ENCODE measurements at places on chromosomes 16 and 17.

GRCh38 chr17:57447357-57447989 is 191.2 kb downstream of the MSI2 start:
- DNase-seq: no peak

GRCh38 chr17:30586818-30587595 is 109.8 kb downstream of the GOSR1 start:
- DNase-seq: no peak

- DNase-seq: no peak
Observed at GRCh38 chr16:77827032-77827431, 38.7 kb downstream of the VAT1L start.

- no peak for DNase-seq
Observed at GRCh38 chr17:10931133-10931532, 93.2 kb upstream of the PIRT start.

- no peak for DNase-seq
Observed at GRCh38 chr17:27430882-27431491, 25.3 kb upstream of the KSR1 start.

DNA sequence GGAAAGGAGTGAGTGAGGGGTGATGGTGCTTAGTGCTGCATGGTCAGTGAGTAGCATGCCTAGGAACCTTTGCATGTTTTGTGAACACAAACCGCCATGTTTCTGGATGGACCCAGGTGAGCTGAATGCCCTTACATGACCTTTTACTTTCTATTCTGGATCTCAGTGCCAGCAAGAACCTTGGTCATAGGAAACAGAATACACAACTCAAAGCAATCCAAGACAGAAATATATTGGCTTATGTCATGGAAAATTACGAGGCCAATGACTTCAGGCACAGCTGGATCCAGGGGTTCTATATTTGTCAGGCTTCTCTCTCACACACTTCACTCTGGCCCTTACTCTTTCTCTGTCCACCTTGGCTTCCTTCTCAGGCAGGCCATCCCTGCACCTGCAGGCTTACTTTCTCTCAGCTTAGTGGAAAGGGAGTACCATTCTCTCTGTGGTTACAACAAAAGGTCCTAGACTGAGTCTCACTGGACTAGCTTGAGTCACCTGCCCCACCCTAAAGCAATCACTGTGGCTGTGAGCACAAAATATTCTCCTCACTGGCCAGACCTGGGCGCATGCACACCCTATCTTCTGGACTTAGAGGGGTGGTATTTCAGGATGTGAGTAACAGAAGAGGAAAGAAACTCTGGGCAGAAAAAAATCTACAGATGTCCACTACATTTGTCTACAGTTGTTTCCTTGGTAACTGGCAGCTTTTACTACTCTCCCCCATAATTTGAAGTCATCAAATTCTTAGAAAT is 20.4 kb upstream of the CPNE2 start:
- DNase-seq: no peak

DNA sequence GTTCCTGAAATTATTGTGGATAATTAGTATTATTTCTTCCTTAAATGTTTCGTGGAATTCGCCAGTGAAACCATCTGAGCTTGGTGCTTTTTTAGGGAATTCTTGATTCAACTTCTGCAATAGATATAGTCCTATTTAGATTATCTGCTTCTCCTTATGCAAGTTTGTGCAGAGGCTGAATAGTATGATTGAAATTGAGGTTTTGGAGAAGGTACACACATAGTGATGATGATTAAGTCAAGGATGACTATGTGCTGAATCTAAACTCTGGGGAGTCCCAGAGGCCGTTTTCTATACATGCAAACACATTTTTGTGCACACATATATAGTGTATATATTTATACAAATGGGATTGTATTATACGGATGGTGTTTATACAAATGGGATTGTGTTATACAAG is 5.2 kb upstream of the MYH4 start:
- DNase-seq: no peak

DNA sequence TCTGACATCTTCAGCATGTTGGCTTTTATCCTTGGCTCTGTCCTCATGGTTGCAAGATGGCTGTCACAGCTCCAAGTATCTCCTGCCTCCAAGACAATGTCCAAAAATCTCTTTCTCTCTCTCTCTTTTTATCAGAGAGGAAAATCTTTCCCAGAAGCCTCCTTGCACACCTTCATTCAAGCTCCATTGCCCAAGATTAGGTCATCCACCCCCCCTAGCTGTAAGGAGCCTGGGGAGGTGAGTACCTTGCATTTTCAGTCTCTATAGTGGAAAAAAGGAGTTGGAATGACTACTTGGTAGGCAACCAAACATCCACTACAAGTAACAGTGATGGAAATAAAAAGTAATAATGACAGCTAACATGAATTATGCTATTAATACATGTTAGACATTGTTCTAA is 22.0 kb upstream of the NSMCE1 start:
- DNase-seq: no peak

DNA sequence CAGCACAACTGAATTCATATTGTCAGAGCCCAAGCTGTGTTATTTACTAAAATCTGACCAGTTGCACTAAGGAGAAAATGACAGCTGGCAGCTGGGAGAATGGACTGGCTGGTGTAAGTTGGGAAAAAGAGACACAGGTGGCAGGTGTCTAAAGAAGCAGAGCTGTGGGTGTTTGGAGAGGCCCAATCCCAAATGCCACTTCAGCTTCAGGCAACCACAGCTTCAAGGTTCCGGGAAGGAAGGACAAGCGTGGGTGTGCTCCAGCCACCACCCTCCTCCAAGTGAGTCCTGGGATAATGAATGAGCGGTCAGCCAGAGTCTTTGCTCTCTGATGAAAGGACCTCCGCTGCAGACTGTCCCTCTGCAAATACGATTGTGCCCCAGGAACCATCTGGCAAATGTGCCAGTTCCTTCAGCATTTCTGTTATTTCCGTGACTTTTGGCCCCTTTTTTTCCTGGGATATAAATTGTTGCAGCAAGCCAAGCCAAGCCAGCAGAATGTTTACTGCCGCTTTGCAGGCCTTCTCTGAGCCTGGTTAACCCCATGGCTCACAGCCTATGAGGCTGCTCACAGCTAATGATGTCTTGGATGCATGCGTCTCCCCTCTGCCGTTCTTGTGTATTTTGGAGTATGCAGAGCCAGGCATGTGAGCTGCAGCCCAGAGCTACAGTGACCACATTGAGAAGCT is 9.5 kb upstream of the RHBDL3 start:
- DNase-seq: no peak

GRCh38 chr16:22816475-22816874 is 2.5 kb downstream of the HS3ST2 start:
- no peak for DNase-seq

DNA sequence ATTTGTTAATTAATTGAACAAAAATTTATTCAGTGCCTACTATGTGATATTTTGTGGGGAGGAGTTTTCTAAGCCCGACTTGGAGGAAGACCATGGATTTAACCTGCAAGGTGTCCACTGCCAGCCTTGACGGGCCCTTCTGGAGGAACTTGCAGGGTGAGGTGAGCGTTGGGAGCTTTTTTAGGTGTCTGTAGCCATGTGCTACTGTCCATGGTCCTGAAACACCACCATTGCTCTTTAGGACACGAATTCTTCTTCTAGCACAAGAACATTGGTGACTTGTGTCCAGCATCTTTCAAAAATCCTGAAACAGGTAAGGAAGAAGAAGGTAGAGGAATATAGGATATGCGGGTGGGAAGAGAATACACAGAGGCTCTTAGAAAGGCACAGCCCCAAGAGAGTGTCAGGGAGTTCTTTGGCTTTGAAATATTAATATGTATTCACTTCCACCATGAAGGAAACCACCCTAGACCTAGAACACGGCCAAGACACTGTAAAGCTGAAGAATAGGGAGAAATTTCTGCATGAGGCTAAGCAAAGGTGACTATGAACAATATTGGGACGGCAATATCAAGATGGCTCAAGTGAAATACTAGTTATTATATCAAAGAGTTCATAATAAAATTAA is 27.9 kb upstream of the OR4D1 start:
- no peak for DNase-seq

DNA sequence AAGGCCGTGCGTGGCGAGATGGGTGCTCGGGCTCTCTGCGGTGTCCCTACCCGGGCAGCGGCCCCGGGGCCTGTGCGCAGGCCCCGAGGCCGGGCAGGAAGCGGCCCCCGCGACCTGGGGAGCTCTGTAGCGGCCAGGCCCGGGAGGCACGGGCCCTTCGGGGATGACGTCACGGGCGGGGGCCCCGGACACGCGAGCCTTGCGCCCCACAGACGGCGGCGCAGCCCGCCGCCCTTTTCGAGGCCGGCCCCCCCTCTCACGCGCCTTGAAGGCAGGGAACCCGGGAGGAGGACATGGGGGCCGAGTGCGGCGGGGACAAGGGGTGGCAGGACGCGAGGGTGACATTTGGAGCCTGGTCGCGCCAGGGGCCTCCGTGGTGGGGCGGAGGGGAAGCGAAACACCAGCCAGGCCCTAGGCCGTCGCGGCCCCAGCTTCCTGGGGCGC is 1.1 kb downstream of the RAI1 start:
- DNase-seq: peak; percentile 53

DNA sequence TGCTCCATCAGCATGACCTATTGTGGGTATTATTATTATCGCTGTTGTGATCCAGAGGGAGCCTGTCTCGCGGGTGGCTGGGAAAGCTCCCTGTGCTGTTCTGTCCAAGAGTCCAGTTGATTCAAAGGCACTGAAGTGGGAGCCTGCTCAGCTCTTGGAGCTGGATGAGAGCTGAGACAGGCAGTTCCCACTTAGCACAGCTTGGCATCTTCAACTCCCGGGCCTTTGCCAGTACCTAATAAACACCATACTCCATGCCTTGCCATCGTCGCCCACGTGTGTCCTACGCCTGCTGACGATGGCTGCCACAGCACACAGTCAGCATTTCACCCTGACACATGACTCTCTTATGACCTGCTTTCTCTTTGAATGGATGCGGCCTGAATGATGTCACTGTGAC is 32.6 kb downstream of the RTN4RL1 start:
- no peak for DNase-seq

DNA sequence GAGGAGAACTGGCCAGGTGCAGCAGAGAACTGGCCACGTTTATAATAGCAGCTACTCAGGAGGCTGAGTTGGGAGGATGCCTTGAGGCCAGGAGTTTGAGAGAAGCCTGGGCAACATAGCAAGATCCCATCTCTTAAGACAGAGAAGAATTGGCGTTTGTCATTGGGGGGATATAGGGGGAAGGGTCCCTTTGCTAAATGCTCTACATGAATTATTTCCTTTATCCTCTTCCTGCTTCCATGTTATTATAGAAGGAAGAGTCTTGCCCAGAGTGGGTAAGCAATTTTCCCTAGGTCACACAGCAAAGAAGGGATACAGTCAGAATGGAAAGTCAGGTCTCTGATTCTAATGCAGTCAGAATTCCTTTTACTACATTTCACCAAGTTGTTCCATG is 68.0 kb downstream of the MYH11 start:
- DNase-seq: no peak

GRCh38 chr16:51166541-51166940 is 15.5 kb upstream of the SALL1 start:
- no peak for DNase-seq

GRCh38 chr16:69494991-69495392 is 70.6 kb downstream of the CYB5B start:
- DNase-seq: peak; percentile 8

DNA sequence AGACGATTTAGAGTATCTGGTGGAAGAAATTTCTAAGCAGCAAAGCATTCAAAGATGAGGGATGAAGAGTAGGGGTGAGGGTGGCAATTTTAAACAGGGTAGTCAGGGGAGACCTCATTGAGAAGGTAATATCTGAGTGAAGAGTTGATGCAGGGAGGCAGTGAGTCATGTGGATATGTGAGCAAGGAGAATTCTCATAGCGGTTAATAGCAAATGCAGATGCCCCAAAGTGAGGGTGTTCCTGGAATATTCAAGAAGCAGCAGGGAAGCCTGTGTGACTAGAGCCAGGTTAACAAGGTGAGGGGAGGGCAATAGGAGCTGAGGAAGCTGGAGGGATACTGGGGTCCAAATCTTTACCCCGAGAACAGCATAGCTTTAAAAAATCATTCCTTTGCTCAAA is 114.3 kb downstream of the SPACA3 start:
- no peak for DNase-seq

DNA sequence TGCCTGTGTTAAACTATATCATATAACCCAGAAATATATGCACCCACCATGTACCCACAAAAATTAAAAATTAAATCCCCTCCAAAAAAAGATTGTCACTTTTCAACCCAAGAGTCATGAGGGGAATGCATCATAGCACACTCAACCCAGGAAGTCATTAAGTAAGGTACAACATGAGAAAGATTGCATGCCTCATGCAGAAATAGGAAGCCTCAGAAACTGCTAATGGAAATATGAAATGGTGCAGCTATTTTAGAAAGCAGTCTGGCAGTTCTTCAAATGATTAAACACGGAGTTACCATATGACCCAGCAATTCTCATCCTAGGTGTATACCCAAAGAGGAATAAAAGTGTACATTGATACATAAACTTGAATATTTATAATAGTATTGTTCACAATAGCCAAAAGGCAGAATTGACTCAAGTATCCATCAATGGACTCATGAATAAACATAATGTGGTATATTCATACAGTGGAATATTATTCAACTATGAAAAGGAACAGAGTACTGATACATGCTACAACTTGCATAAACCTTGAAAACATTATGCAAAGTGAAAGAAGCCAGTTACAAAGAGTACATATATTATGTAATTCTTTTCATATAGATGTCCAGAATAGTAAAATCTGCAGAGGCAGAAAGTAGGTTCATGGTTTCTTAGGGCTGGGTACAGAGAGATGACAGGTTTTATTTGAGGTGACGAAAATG is 70.4 kb downstream of the TMEM100 start:
- DNase-seq: no peak

DNA sequence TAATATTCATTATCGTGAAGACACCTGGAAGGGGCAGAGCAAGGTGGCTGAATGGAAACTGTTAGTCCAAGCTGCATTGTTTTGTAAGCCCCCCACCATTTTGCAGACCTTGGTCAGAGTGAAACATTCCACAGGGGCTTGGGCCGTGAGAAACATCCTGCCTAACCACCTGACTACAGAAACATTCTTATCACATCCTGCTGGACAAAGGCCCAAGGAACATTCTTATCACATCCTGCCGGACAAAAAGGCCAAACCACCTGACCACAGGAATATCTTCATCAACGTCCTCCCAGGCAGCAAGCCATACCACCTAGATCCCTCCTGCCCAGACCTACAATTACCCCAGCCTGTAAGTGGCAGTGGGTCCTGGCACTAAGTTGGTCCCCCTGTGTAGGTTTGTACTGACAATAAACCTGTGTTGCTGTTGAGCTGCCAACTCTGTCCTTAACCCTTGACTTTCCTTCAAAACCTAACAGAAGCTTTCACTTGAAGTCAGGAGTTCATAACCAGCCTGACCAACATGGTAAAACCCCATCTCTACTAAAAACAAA is 19.6 kb downstream of the ATF7IP2 start:
- DNase-seq: no peak

- no peak for DNase-seq
Observed at GRCh38 chr16:83939266-83939855, 13.7 kb upstream of the OSGIN1 start.

- DNase-seq: no peak
Observed at GRCh38 chr17:62737513-62737912, 70.6 kb downstream of the MARCHF10 start.

GRCh38 chr17:77421630-77421972 is 280.8 kb downstream of the SEC14L1 start:
- no peak for DNase-seq

Data from stimulated activated CD8-positive, alpha-beta memory T cell treated with anti-CD3 and anti-CD28 coated beads, Interleukin-7, amount 100 ng/mL, for 4 hours (primary cell).